ENCODE measurements at places on chromosomes 13 and 19. TPM values are rescaled to one million over a fixed set of nuclear protein-coding genes. Genes with fewer than 3 reads are reported as not detected.

GRCh38 chr19:34972163-34972705 lies 8.2 kb upstream of the ZNF792 start:
- no peaks in the 10 kb centered on the region for H3K27me3 ChIP-seq
- H3K4me3 ChIP-seq, result no peak overlapping the region
- H3K36me3 ChIP-seq, result no peaks in the 10 kb centered on the region

Gene CLEC17A
- total RNA-seq, result not detected

DNA sequence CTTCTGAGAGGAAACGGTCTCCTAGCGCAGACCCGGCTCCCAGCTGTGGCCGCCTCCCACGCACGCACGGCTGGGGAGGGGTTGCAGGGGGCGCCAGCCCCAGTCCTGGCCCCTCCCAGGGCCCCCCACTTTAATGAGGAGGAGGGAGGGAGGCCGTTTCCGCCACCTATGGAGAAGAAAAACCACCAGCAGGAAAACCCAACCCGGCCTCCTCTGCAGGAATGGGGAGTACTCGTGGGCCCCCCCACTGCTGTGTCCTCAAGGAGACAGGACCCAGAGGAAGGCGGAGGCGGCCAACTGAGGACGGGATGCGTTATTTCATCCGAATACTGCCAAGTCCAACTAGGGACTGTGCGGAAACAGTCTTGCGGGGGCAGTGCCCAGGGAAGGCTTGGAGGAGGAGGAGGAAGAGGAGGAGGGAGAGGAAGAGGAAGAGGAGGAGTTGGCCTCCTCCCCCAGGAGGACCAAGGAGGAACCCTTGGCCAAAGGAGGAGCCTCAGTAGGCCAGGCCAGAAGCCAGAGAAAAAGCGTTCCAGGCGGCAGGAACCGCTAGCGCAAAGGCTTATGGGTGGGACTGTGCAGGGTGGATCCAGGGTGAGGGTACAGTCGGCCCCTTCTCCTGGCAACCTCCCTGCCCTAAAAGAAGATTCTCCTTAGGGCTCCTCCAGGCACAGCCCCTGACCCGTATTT lies 3.9 kb upstream of the SSBP4 start:
- H3K4me1 ChIP-seq, result peaks cover 20% of the 10 kb centered on the region
- no peak overlapping the region for H3K4me3 ChIP-seq
- no peak for DNase-seq
- H3K27ac ChIP-seq, result no peak overlapping the region
- peaks cover 45% of the 10 kb centered on the region for H3K27me3 ChIP-seq
- no peaks in the 10 kb centered on the region for H3K36me3 ChIP-seq

GRCh38 chr19:35776102-35776788 lies 881 bp downstream of the ARHGAP33 start:
- H3K27me3 ChIP-seq, result peaks cover 30% of the 10 kb centered on the region
- peaks cover 7% of the 10 kb centered on the region for H3K4me1 ChIP-seq
- no peak for DNase-seq
- H3K27ac ChIP-seq, result no peak overlapping the region
- H3K36me3 ChIP-seq, result peaks cover 3% of the 10 kb centered on the region

Gene RASGRP4
- total RNA-seq, result not detected

GRCh38 chr13:61908906-61909615 lies 493.4 kb upstream of the PCDH20 start:
- no peak overlapping the region for H3K27ac ChIP-seq
- H3K27me3 ChIP-seq, result no peaks in the 10 kb centered on the region
- no peak overlapping the region for H3K4me3 ChIP-seq
- H3K4me1 ChIP-seq, result no peaks in the 10 kb centered on the region

Gene CCDC8
- 33.8 TPM for total RNA-seq

Gene LRRC8E
- 3.9 TPM for total RNA-seq

Gene GRIK5
- 11.6 TPM for total RNA-seq

GRCh38 chr19:5205937-5206750 lies 134.5 kb downstream of the PTPRS start:
- H3K27ac ChIP-seq, result no peak overlapping the region
- H3K36me3 ChIP-seq, result peaks cover 28% of the 10 kb centered on the region
- no peak overlapping the region for H3K4me3 ChIP-seq
- H3K4me1 ChIP-seq, result no peaks in the 10 kb centered on the region
- no peaks in the 10 kb centered on the region for H3K27me3 ChIP-seq
- DNase-seq, result no peak

GRCh38 chr19:8213827-8214672 lies 4.9 kb downstream of the CERS4 start:
- no peaks in the 10 kb centered on the region for H3K27me3 ChIP-seq
- DNase-seq, result no peak
- peaks cover 7% of the 10 kb centered on the region for H3K4me1 ChIP-seq
- peaks cover 13% of the 10 kb centered on the region for H3K36me3 ChIP-seq
- H3K27ac ChIP-seq, result no peak overlapping the region

DNA sequence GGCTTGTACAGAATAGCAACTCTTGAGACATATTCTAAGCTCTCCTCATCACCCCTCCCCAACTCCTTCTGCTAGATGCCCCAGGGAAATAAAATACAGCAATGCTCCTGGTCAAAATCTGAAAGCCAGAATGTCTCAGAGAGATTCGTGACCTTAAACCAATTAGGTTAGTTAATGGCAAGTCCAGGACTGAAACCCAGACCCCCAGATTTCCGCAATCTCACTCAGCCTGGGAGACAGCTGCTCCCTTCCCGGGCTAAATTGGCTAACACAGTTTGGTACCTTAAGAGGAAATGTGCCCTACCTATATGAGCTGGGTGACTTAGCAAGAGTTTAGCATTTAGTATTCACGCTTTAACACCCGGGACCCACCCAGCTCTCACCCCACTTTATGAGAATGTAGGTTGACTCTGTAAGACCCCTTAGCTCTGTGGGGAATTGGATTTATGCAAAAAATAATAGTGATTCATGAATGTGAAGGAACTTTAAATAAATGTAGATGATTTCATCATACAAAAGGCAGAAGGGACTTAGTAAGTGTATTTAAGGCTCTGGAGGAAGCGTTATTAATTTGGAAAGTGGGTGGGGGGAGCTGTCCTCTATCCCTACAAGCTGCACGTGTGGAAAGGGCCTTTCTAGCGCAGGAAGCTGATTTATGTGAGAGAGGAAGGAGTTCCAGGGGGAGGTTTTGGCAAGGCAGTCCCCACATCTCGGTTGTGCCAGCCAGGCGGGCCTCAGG lies 1.1 kb downstream of the DLEU7 start:
- no peak for DNase-seq
- peak overlapping the region; percentile 42 for H3K4me3 ChIP-seq
- peaks cover 3% of the 10 kb centered on the region for H3K4me1 ChIP-seq
- peaks cover 58% of the 10 kb centered on the region for H3K27me3 ChIP-seq

DNA sequence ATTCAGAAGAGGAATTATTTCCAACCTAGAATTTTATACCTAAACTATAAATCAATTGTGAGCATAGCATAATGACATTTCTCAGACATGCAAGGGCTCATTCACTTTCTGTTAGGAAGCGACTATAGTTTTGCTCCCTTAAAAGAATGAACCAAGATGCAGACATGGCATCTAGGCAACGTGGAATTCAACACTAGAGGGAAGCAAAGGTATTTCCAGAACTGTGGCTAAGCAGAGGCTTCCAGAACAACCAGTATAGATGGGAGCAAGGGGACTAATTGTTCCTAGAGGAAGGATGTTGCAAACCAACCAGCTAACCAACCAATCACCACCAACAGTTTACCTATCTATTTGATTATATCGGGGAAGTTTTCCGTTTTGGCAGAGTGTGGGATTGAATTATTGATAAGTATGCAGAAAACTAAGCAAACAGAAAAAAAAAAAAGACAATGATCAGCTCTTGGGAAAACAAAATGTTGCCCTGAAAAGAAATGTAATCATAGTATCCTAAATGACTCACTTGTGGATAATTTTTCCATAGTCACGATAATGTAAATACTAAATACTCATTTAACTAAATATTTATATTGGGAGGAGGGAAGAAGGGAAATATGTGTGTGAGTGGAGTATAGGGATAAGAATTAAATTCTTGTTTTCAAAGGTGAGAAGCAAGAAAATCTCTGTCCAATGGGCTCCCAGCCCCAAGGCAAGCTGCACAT lies 21.1 kb downstream of the ARL11 start:
- no peaks in the 10 kb centered on the region for H3K36me3 ChIP-seq
- no peak overlapping the region for H3K4me3 ChIP-seq
- H3K27me3 ChIP-seq, result no peaks in the 10 kb centered on the region
- no peaks in the 10 kb centered on the region for H3K4me1 ChIP-seq
- DNase-seq, result no peak

Gene ZGLP1
- 26.8 TPM for total RNA-seq

DNA sequence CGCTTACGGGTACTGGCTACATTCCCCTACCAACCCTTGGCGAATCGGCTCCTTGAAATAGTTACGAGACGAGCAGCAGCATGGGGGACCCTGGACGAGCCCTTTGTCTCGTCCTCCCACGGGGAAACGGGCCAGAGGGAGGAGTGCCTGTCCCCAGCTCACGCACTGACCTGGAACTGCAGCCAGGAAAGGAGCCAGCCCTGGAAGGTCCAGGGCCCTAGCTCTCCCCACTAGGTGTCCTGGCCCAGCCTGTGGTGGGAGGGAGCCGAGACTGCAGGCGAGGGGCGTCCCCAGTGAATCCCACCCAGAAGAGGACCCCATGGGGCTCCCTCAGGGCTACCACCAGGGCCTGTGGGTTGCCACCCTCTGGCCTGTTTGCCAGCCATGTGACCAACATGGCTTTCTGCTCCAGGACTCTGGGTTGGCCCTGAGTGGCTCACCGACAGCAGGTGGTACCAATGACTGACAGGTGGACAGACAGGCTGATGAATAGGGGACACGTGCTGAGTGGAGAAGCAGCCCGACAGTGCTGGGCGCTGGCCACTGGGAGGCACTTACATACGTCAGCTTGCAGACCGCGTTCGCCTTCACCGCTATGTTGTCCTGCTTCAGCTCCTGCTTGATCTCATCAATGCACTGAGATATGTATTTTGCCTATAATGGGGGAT lies 13.2 kb downstream of the AP3D1 start:
- H3K27ac ChIP-seq, result no peak overlapping the region
- no peaks in the 10 kb centered on the region for H3K27me3 ChIP-seq
- H3K4me3 ChIP-seq, result no peak overlapping the region
- H3K36me3 ChIP-seq, result peaks cover 8% of the 10 kb centered on the region

GRCh38 chr19:15331419-15332310 lies 674 bp downstream of the BRD4 start:
- DNase-seq, result peak; percentile 20
- peak overlapping the region; percentile 98 for H3K27ac ChIP-seq
- peaks cover 32% of the 10 kb centered on the region for H3K4me1 ChIP-seq
- H3K4me3 ChIP-seq, result peak overlapping the region; percentile 98
- peaks cover 1% of the 10 kb centered on the region for H3K36me3 ChIP-seq
